ENCODE measurements at places on chromosomes 5 and 9.
A peak's percentile ranks its signal among the peaks of the same experiment; 100 is the strongest.

- no peak for DNase-seq
Measured at GRCh38 chr5:160493806-160494338, 72.2 kb downstream of the PTTG1 start.

- DNase-seq: peak; percentile 15
Measured at GRCh38 chr5:76790632-76791290, 28.1 kb upstream of the F2RL1 start.

DNA sequence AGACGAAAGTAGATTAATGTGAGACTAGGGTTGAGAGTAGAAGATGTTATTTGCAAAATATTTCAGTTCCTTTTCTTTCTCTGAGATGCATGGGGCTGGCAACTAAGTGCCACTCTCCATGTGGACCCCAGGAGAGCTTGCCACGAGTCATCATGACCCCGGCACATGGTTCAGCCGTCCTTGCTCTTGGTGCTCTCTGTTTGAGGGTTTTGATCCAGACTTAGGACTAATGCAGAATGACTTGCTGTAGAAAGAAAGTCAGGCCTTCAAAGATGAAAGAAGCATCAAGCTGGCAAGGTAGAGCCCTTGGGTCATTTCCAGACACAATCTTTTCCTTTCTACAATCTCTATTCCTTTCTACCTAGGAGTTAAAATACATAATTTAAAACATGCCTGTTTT, 84.7 kb downstream of the RASGRF2 start:
- DNase-seq: no peak

DNA sequence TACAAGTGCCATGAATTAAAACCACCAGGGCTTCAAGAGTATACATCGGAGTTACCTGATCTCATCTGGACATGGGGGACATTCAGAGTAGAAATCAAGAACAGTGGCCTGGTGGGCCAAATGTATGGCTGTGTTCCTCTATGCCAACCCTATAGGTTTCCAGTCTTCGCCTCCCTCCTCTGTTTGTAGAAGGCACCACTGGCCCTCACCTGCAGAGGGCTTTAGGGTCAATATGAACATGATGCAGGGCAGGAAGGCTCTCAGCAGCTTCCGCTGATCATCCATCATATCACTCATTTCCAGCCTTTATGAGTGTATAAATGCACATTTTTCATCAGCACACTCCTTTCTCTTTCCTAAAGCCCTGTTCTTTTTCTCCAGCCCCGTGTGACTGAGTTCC, 555.5 kb upstream of the BRINP1 start:
- DNase-seq: no peak

GRCh38 chr9:90141723-90142122, 500.9 kb downstream of the DIRAS2 start:
- peak; percentile 40 for DNase-seq

DNA sequence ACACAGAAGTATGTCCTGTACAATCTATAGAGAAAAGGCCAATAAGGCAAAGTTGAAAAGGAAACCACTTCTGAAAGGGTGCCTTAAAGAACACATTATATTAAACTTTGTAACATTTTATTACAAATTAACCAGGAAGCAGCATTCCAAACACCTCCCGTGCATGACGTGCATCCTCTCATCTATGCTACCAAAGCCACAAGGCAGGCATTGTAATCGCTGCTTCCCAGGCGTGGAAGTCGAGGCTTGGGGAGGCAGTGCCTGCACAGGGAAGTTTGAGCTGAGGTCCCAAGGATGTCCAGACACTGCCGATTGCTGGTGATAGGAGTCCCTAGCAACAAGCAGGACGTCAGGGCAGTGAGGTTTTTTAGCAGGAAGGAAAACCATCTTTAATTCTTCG, 44.3 kb upstream of the BARHL1 start:
- DNase-seq: no peak

GRCh38 chr5:368183-369084, 46.9 kb downstream of the AHRR start:
- DNase-seq: no peak

DNA sequence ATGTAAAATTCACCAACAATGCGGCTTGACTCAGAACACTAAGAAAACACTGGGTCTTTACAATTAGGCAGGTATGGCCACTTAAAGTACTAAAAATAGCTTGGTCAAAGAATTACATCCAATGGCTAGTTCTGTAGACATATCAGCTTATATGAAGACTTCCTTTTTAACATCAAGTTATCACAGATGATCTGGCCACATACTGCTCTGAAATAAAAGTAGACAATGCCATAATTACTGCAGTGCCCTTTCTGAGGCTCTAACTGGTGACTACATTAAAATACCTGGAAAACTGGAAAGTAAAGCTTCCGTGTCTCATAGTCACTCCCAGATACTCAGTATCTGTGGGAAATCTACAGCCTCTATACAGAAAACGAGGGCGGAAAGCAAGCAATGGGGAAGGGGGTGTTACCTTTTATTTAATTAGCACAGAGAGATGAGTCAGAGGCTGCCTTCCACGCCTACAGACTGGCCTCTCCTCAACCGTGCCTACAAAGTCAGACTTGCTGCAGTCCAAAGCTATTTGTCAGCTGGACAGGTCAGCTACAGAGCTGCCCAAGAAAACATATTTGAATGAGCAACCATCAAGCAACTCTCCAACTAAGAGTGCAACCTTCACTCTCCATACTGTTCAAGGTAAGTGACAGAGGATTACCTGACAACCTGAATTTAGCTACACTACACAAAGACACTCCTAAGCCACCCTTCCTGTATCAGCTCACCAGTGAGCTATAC, 8.7 kb downstream of the SERINC5 start:
- no peak for DNase-seq

DNA sequence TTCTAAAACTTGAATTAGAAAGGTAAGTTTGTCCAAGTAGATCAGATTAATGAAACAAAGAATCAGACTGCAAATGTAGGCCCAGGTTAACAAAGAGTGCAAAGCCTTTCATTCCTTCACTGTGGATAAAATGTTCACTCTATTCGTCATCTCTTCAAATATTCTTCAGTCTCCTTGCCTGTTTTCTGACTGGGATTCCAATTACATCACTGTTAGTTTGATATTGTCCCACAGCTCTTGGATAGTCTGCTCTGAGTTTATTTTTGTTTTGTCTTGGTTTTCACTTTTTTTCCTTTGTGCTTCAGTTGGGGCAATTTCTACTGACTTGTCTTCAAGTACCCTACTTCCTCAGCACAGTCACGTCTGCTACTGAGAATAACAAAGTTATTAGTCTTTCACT, 38.5 kb upstream of the GZMA start:
- no peak for DNase-seq

- no peak for DNase-seq
Measured at GRCh38 chr9:126203313-126203712, 123.3 kb upstream of the MVB12B start.
